NCI-H1417 treated with DMSO at 0.1 percent for 48 hours (cell line): ENCODE measurements at places on chromosomes 16 and 17.

DNA sequence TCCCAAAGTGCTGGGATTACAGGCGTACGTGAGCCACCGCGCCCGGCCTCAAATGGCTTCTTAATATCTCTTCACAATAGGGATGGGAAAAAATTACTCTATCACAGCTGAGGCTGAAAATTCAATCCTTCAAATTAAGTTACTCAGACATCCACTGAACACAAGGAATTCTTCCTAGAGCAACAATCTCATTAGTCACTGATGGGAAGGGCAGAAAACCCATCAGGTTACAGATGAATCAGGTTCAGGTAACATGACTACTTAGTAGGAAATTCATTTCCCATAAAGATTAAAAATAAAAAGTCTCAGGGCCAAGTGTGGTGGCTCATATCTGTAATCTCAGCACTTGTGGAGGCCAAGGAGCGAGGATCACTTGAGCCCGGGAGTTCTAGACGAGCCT is 42.5 kb upstream of the ABR start:
- no peak for DNase-seq

DNA sequence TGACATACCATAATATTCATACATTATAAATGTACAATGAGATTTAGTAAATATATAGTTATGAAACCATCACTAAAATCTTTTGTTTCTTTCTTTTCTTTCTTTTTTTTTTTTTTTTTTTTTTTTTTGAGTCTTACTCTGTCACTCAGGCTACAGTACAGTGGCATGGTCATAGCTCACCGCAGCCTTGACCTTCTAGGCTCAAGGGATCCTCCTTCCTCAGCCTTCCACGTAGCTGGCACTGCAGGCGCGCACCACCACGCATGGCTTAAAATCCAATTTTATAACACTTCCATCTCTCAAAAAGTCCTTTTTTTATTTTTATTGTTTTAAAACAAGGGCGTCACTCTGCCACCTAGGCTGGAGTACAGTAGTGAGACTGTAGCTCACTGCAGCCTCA is 41.1 kb downstream of the ZNRF1 start:
- DNase-seq = no peak

- DNase-seq = no peak
Measured at GRCh38 chr16:51487880-51488279, 336.8 kb upstream of the SALL1 start.

- no peak for DNase-seq
Measured at GRCh38 chr17:59341922-59342321, 10.5 kb downstream of the YPEL2 start.

DNA sequence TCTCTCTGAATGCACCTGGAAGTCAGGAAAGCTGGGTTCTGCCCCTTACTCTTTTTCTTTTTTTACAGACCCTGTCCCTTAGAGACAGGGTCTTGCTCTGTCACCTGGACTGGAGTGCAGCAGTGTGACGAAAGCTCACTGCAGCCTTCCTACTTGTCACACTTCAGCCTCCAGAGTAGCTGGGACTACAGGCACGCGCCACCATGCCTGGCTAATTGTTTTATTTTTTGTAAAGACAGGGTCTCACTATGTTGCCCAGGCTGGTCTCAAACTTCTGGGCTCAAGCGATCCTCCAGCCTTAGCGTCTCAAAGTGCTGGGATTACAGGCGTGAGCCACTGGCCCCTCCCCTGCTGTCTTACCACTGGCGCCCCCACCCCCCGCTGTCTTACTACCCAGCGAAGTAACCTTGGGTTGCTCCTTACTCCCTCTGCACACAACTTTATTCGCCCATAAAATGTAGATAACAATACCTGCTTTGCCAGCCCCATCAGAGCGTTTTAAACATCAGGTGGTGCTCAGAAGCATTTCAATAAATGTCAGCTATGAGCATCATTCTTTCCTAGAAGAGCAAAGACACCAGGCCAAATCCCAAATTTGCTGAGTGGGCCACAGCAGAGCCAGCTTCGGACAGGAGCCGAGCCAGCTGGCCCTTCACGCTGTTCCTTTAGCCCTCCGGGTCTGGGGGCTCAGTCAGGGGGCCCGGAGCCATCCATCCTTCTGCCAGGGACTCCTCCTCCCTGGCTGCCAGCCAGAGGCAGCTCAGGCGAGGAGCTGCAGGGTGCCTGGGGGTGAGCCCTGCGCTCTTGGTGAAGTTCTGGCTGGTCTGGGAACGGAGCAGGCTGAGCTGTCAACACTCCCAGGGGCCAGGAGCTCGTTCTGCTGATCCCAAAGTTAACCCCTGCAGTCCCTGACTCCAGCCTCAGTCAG is 24.4 kb downstream of the SRL start:
- no peak for DNase-seq

DNA sequence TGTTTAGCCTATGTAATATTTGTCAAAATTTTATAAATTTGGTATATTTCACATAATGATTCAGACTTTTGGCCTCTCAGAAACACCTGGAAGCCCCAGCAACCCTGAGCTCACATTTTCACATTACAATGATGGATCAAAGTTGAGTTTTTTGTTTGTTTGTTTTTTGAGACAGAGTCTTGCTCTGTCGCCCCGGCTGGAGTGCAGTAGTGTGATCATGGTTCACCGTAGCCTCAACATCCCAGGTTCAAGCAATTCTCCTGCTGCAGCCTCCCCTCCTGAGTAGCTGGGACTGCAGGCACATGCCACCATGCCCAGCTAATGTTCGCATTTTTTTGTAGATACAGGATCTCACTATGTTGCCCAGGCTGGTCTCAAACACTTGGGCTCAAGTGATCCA is 10.6 kb upstream of the VAT1L start:
- no peak for DNase-seq

GRCh38 chr16:78490431-78490830 is 391.0 kb downstream of the WWOX start:
- DNase-seq = no peak
